Stimulated activated CD4-positive, alpha-beta T cell treated with anti-CD3 and anti-CD28 coated beads, Interleukin-2, amount 100 ng/mL, for 24 hours (primary cell): ENCODE measurements at places on chromosomes 2 and 18.
A peak's percentile ranks its signal among the peaks of the same experiment; 100 is the strongest.

DNA sequence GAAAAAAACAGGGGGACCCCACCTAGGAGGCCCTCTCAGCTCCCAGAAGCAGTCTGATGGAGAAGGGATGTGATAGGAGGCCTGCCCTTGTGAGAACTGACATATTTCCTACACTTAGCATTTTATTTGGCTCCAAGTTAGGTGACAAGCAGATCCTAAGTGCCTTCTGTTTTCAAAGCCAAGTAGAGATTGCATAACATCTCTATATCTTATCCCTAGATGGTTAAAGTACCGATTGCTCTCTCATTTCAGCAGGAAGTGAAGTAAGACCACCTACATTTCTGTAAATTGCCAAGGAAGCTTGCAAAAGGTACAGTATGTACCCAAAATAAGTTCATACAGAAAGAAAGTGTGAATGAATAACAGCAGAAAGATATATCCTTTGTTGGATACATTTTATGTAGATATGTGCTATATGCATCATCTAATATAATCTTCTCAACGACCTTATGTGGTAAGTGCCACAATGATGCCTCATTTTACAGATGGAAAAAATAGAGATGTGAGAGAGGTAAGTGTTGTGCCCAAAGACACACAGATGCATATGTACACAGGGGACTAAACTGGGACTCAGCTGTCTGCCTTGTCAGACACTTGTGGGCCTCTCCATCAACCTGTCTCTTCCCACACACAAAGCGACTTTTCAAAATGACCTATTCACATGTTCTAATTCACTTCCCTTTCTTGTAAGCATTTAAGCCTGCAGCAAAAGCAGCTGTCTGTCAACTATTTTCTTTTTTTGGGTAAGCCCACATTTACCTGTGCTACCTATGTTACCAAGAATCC lies 38.9 kb downstream of the DHRS9 start:
- no peak for DNase-seq

- no peak for DNase-seq
Observed at GRCh38 chr2:228239207-228239906, 57.9 kb upstream of the SPHKAP start.

DNA sequence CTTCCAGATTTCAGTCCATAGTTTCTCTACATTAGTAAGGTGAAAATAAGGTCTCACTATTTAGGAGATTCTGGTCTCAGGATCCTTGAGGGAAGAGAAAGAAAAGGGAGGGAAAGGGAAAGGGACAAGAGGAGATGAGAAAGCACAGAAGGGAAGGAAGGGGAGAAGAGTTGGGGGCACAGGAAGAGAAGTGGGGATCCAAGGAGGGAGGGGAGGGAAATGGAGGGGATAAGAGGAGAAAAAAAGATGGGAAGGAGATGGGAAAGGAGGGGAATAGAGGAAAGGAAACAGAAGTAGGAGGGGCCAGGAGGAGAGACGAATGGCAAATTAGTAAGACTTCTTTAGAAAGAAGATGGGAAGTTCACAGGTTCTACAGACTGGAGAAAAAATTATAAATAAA lies 39.2 kb upstream of the SPTBN1 start:
- DNase-seq = no peak

DNA sequence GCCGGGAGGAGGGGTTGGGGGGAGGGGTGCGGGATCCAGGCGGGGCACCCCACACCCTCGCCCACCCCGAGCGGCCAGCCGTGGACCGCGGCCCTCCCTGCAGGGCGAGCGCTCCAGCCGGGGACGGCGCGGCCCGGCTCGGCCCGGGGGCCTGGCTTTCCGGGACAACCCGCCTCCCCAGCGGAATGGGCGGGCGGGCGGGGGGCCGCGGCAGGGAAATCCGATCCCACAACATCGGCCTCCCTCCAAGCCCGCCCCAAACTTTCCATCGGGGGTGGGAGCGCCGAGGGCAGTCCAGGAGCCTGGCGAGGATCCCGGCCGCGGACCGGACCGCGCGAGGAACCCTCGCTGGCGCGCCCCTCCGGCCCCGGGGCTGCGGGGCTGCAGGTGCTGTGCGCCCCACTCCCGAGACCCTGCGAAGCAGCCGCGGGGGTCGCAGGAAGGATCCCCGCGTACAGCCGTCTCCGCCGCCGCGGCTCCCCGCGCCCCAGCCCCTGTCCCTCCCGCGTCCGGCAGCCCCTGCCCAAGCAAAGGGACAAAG lies 529 bp downstream of the SEMA4C start:
- no peak for DNase-seq

DNA sequence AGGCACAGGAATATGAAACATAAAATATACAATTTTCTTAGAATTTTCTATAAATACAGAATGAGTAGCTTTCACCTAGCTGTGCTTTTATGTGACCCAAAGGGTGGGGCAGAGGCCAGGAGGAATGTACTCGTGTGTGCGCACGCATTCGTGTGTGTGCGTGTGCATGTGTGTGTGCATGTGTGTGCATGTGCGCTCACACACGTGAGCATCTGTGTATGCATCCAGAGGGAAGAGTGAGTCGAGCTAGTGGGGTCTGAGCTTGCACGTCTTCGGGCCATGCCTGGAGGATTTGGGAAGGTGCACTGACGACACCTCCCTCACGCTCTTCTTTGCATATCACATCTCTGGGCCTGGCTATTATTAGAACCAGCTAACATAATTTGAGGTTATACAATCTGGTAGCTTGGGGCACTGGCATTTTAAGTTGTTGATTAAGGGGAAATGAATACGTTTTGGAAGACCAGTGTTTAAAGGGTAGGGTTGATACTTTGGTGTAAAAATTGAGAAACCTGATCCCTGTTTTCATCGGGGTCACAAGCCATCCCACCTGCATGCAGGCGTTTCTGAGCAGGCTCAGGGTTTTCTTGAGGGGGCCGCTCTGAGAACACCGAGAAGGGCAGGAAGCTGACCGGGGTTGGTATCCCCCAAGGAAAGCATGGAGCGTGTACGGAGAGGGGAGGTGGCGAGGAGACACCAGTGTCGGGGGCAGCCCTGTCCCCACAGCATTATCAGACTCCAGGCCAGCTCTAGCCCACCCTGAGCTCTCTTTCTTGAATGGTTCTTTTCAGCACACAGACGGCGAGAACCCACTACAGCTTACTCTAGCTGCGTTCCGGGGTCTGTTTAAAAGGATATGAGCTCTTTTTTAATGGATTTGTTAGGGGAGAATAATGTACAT lies 85.3 kb downstream of the LRRFIP1 start:
- no peak for DNase-seq

DNA sequence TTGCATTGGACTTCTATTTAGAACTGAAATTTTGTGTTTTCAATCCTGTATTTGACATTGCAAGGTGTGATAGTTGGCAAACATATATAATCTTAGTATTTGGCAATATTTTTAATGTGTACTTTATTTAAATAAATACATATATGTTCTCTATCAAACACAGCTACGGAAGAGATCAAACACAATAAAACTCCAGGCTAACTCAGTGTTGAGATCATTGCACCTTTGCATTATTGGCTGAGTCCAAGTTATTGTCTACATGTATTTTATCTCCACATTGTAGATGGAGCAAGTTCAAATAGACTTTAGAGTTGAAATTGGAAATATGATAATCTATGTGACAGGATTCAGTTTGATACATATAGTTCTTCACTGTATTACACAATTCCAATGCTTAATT lies 176.7 kb downstream of the ST6GAL2 start:
- DNase-seq = no peak

DNA sequence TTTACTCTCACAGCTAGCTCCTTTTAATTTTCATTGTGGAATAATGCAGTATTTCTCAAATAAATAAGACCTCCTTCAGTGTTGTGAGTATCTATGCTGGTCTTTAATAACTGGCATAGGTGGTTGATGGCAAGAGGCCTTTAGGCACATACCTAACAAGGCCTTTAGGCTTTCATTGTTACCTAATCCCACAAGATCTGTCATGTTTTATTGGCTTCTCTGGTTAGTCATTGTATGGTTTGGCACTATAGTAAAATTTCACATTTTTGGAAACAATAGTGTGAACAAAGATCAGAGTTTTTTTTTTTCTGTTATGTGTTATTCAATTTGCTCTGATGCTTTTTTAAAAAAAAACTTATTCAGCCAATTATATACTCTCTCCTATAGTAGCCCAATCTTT lies 89.8 kb upstream of the NEUROD1 start:
- DNase-seq = no peak

- no peak for DNase-seq
Observed at GRCh38 chr2:224126440-224126839, 87.4 kb upstream of the SERPINE2 start.

DNA sequence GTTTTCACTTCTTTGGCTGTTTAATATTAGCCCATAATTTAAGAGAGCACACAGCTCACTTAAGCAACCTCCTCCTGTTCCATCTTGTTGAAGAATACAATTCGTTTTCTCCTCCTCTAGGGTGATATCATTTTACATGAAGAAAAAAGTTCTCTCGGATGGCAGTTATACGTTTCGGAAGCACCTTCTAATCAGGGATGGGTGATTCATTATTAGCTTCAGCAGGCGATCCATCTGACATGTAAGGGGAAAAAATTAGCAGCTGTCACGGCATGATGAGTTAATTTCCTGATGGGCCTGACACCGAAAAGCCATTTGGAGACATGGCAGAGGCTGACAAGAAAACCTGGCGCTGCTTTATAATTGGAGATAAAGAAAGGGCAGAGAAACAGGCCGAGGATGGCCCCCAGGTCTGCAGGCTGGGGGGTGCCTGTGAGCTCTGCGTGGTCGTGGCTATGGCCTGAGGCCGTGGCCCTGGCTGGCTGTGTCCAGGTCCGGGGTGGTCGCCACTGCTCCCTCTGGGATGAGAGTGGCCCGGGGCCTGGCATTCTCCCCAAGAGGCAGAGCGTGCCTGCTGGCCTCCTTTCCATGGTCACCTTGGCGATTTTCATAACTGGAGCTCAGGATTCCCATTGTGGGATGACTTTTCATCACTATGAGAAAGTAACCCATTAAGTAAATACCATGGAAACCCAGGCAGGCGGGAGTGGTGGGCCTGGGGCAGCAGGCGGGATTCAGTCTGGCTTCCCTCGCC lies 140.1 kb downstream of the PTGR3 start:
- no peak for DNase-seq

DNA sequence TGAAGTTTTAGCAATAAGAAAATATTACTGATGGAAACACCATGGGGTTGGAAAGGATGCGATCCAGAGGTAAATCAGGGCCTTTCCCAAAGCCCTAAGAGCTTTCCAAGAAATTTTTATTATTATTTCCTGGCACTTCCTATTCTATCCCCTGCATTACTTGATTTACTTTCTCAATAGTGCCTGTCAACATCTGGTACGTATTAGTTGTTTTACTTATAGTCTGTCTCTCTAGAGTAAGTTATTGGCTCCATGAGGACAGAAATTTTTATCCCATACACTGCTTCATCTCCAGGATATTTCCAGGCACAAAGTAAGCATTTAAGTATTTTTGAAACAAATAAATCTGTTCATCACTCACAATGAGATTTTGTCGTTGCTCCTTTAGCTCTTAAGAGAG lies 18.1 kb downstream of the PPP4R1 start:
- no peak for DNase-seq

DNA sequence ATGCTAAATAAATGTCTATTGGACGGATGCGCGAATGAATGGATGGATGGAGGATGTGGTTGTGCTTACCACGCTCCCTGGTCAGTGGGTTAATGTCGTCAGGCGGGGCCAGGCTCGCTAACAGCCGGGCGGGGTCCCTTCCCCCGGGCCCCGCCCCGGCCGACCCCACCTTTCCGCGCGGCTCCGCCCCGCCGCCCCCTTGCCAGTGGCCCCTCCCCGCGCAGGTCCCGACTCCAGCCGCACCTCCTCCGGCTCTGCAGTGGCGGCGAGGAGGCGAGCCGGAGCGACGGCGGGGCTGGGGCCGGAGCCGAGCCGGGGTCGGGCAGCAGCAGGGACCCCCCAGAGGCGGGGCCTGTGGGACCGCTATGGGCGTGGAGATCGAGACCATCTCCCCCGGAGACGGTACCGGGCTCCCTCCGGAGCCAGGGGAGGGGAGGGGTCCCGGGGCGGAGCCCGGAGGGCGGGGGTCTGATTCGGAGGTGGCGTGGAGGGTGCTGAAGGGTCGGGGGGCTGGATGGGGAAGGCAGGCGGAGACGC lies at the start of gene FKBP1B:
TSS of gene FKBP1B (plus strand) at position 257 of the 537 bp plus-strand sequence. CDS start at position 366, 109 bp downstream.
- DNase-seq = peak; percentile 72

DNA sequence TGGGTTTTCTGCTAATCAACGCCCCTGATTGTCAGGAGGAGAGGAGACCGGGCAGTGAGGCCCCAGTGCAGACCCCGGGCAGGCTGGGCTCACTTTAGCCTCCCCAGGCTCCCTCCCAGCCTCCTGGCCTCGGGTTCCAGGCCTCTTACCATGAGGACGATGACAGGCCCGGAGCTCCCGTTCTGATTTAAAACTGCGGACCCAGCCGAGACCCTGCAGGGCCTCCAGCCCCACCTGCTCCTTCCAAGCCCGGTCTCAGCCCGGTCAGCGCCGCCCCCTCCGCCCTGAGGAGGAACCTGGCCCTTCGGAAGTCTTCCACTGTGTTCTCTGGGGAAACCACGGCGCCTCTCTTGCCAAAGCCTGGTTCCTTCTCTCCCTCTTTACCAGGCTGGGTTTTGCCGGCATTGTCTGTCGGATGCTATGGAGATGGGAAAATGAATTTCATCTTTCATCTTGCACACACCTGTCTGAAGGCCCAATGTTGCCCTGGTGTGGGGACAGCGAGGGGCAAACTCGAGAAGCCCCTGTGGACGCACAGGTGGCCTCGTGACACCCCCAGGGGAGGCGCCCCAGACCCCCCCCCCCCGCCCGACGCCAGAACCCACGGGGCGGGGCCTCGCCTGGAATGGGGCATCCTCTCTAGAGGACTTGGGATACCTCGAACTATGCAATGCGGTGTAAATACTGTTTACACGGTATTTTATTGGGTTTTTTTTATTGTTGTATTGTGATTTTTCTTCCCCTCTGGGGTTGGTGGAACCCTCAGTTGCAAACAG lies 37.7 kb upstream of the CTDP1 start:
- DNase-seq = no peak
